ENCODE measurements at places on chromosomes 7 and 10. TPM values are rescaled to one million over a fixed set of nuclear protein-coding genes. Genes with fewer than 3 reads are reported as not detected.

- DNase-seq: no peak
Measured at GRCh38 chr10:63467841-63468240, 2.1 kb upstream of the JMJD1C start.

GRCh38 chr7:49839863-49840645, 66.6 kb downstream of the VWC2 start:
- DNase-seq: no peak

GRCh38 chr7:155857141-155857540, 44.9 kb upstream of the SHH start:
- no peak for DNase-seq

GRCh38 chr7:153324094-153324493, 564.5 kb downstream of the ACTR3B start:
- DNase-seq: no peak

DNA sequence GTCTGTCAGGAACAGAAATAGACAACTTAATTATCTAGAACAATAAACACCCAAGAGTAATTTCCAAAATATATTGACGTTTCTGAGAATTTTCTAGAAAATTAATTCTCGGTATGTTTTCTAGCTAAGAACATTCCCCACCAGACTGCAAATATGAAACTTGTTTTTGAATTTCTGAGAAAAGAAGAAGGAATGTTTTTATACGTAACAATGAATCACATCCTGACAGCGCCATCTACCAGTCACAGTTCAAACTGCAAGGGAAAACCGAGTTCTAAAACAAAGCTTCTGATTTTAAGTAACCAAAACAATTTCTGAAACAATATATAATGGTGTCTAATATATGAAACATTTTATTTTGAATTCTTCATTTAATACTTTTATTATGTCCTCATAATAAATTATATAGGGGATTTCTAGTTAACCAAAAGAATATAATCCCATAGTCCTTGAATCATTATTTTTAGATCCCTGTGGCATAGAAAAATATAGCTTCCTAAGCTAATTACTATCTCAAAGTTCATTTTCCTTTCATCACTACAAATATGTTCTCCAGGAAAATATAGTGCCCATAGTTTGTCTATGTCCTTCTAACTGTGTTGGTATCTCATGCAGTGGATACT, 34.5 kb upstream of the MEOX2 start:
- peak; percentile 84 for DNase-seq

GRCh38 chr10:88546497-88546896, 36.6 kb downstream of the RNLS start:
- DNase-seq: peak; percentile 15

- DNase-seq: no peak
Measured at GRCh38 chr7:50261593-50261992, 42.9 kb upstream of the IKZF1 start.

GRCh38 chr7:103499976-103500375, 54.0 kb upstream of the SLC26A5 start:
- no peak for DNase-seq

DNA sequence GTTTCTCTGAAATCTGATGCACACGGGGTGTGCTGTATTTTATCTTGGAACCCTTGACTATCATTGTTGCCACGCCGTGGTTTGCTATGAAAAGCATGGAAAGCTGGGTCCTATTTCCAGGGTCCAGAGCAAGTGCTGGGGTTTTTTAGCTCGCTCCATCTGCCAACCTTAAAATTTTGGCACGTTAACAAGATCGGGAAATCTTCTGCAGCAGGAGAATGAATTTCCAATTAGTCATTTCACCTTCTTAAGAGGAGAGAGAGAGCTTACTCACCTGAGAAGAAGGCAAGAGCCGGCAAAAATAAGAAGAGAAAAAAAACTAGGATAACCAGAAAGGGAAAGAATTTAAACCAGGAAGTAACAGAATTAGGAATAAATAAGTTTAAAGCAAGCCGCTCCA, 223.6 kb upstream of the CELF2 start:
- no peak for DNase-seq

DNA sequence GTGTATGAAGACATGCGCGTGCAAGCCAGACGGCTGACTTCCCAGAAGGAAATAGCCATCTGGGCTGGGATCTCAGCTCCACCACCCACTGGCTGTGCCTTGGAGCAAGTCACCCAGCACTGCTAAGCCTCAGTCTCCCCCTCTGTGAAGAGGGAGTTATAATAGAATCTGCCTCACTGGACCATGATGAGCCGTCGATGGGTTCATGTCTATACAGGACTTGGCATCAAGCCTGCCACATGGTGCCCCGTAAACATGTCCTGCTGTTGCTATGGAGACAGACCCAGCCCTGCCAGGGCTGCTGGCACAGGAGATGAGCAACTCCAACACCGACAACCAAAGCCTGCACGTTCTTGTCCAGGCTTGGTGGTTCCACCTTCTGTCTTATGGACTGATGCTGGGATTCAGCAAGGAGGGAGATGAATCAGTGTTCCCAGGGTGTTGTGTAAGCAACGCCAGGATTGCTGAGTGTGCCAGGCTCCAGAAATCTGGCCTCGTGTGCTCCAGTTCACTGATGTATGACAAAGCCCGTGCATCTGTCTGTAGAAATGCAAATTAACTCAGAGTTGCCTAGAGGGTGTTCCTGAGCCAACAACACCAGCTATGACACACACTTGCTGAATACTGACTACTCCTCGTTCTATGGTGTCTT, 5.6 kb downstream of the GPR15LG start:
- no peak for DNase-seq

DNA sequence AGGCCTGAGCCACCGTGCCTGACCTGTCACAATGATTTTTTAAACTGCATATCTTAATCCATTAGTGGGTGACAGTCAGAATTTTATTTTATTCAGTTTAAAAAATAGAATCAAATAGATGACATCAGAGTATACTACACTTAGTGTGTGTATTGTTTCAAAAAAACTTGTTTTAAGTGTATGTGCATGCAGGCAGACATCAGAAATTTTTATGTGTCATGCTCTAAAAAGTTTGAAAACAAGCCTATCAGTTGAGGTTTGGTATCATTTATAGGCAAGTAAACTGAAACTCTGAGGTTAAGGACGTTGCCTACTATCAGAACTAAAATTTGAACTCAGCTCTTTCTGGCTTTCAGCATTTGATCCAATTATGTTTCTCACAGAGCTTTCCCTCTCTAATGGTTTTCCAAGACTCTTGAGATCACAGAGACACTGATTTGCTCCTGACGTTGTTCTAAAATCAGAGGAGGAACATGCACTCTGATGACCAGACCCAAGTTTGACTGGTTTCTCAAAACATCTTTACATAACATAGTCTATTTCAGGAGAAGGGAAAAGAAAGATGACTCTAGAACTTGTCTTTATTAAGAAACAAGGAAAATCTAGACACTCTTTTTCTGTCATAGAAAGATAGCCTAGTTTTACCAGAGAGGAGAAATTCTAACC, 188.6 kb downstream of the AUTS2 start:
- DNase-seq: no peak

- DNase-seq: peak; percentile 7
Measured at GRCh38 chr7:131329176-131329570, 1.5 kb downstream of the MKLN1 start.

DNA sequence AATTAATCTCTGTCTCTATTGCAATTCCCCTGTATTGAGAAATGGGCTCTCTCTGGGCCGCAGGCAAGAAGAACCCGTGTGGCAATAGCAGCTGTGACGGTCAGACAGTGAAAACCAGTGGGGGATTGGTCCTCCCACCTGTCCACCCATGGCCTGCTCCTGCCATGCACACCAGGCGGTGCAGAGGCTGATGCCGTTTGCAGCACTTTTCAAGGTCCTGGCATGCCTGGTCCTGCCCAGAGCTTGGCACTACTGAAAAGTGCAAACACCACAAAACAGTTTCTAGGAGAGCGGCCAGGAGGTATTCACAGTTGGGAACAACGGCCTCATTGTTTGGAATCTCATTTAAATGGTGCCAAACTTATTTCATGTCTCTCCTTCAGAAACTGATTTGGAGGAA, 41.5 kb downstream of the PSPH start:
- no peak for DNase-seq

DNA sequence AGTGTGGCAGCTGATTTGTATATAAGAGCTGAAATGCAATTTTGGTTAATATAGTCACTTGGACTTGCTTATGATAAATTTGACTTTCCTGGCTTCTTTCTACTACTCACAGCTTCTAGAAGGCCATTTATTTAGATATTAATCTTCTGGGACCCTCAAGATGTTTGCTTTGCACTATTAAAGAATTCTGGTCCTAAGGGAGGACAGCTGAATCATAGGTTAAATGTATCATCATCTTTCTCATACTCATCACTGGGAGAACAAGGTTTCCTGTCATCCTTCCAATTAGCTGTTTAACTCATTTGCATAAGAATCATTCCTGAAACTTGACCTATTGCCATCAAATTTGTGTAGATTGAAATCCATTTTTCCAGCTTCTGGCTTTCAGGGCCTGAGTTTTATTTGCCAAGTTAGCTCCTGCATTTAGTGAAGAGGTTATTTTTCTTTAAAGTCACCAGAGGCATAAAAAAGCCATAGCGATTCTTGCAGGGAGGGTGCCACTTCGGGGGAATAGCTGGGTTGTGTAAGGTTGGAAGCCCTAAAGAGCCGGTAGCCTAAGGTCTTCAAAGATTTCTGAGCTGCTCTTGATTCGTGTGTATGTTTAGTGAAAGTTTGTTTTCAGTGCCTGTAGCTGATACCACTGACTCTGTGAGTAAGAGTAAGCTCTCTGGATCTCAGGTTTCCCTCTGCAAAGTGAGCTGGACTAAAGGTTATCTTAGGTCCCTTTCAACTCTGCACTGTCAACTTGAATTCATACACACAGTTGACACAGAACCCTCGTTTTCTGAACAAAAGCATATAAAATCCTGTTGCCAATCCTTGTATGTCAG, 4.3 kb downstream of the MAP3K8 start:
- DNase-seq: no peak

DNA sequence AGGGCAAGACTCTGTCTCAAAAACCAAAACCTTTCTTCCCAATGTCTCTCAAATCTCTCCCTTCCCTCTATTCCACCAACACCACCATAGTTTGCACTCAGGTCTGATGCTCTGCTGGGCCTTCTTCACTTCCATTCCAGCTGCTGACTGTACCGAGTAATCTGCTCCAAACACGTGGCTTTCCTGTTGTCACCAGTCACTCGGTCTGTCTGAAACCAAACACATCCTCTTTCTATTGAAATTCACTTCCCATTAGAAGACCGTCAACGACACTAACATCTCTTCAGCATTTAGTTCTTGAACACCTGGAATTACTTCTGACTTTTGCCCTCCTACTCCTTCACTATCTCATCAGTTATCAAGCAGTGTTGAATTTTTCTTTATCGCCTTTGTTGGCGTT, 4.7 kb upstream of the NRF1 start:
- no peak for DNase-seq

- DNase-seq: peak; percentile 79
Measured at GRCh38 chr10:32256613-32257437, 90.1 kb downstream of the EPC1 start.

DNA sequence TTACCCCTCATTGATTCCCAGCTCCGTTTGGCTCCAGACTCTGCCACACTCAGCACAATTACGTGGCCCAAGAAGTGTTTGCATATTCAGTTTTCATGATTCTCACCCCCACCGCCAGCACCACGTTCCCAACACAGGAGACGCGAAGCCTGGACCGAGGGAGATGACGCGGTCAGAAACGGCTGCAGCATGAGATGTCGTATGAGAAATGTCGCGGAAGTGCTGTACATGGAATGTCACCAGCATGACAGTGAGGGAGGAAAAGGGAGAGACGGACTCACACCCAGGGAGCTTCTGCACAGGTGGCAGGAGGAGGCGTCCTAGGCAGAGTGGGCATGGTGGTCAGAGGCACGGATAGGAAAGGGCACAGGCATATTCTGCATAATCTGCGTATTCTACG, 188.3 kb downstream of the WDR37 start:
- DNase-seq: no peak

DNA sequence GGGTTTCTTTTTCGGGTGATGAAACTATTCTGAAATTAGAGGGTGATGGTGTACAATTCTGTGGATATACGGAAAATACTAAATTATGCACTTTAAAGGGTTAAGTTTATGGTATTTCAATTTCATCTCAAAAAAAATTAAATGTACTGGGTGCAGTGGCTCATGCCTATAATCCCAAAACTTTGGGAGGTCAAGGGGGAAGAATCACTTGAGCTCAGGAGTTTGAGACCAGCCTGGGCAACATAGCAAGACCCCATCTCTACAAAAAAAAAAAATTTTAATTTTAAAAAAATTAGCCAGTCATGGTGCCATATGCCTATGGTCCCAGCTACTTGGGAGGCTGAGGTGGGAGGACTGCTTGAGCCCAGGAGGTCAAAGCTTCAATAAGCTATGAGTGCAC, 57.0 kb downstream of the SMURF1 start:
- no peak for DNase-seq

- no peak for DNase-seq
Measured at GRCh38 chr7:140330595-140330994, 67.7 kb downstream of the SLC37A3 start.

- no peak for DNase-seq
Measured at GRCh38 chr7:36405409-36405803, 15.7 kb downstream of the ANLN start.

GRCh38 chr10:61397175-61397986, 55.8 kb downstream of the TMEM26 start:
- DNase-seq: peak; percentile 49

GRCh38 chr7:38317515-38317914, 44.1 kb upstream of the TARP start:
- DNase-seq: no peak

DNA sequence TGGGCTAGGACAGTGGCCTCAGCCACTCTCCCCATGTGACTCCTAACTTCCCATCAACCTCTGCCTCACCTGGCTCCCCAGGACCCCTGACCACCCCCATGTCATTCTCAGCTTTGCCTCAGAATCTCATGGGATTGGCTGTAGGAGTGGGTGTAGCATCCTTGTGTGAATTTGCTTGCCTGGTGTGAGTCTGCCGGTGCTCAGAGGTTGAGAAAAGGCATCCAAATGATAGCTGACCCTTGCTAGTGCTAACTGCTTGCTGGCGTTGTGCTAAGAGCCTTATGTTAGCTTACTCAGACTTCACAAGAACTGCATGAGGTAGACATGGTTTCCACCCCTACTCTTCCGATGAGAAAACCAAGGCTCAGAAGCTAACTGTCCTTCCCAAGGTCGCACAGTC, 74.2 kb downstream of the COL13A1 start:
- no peak for DNase-seq

GRCh38 chr10:96724621-96725020, 4.3 kb upstream of the PIK3AP1 start:
- no peak for DNase-seq

- DNase-seq: no peak
Measured at GRCh38 chr7:77482015-77482414, 55.1 kb upstream of the PTPN12 start.

- no peak for DNase-seq
Measured at GRCh38 chr10:27661514-27662286, 83.9 kb downstream of the MKX start.

Gene CYP3A5
- not detected for total RNA-seq

Gene CD36
- total RNA-seq: 0.58 TPM

Gene CALCR
- total RNA-seq: not detected

Gene GPR15LG
- not detected for total RNA-seq

Gene CPA1
- total RNA-seq: not detected

Gene ANKRD1
- total RNA-seq: 591 TPM

Gene ITIH5
- total RNA-seq: not detected

Gene CPXM2
- 0.42 TPM for total RNA-seq

Gene COL28A1
- total RNA-seq: not detected

Gene GATA3
- 30.9 TPM for total RNA-seq

Gene HGF
- 0.35 TPM for total RNA-seq

Gene PPP1R17
- total RNA-seq: not detected

Gene GIMAP1
- 11.8 TPM for total RNA-seq

Gene ERVW-1
- not detected for total RNA-seq
